ENCODE measurements at places on chromosomes 1 and 21.

- no peak for DNase-seq
Observed at GRCh38 chr1:26378879-26379251, 6.3 kb upstream of the ZNF683 start.

- no peak for DNase-seq
Observed at GRCh38 chr1:167289075-167289442, 68.4 kb downstream of the POU2F1 start.

- DNase-seq = no peak
Observed at GRCh38 chr1:31961536-31961935, 23.4 kb upstream of the PTP4A2 start.

GRCh38 chr1:17193222-17194132, 11.5 kb upstream of the PADI1 start:
- DNase-seq = no peak

DNA sequence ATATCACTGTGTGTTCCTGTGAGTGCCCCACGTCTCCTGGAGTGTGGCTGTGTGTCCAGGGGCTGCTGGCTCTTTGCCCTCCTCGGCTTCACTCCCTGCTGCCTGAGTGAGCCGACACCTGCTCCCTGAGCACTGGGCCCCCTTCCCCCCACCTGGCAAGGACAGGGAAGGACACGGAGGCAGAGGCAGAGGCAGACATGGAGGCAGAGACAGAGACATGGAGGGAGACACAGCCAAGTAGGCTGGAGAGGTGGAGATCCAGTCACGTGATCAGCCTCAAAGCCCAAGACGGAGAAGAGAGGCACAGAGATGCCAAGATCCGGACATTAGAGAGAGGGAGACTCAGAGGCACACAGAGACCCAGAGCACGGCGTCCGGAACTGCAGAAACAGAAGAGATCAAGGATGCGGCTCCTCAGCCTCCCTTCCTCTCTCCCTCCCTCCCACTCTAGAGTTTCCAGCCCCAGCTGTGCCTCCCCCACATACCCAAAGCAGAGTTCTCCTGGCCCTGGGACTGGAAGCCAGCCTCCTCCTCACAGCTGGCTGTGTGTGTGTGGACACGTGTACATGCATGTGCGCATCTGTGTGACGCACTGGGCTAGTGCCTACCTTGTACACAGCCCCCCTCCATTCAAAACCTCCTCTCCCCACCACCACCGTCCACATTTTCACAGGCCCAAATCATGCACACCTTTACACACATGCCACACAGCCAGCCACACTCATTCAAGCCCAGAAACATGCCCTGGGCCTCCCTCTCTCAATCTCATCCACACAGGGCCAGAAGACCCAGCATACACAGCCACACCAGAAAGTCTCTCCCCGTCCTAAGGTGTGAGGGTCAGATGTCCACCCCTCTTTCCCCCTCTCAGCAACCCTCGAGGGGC, 39.1 kb upstream of the WASF2 start:
- no peak for DNase-seq

DNA sequence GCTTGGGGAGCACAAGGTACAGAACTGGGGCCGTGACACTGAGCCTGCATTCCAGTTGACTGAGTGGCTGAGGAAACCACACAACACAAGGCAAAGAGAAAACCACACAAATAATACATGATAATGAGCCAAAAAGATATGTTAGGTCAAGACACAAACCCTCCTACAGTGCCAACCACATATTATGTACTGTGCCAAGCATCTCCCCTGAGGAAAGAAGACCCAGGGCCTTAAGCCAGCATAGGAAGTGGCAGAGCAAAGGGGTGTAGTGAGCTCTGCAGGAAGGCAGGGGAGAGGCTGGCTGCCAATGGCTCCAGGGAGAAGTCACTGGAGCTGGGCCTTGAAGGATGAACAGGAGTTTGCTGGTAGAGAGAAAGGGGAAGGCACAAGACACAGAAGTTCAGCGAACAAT, 28.2 kb downstream of the CTNNBIP1 start:
- DNase-seq = no peak
